ENCODE measurements at places on chromosomes 12 and 14.

DNA sequence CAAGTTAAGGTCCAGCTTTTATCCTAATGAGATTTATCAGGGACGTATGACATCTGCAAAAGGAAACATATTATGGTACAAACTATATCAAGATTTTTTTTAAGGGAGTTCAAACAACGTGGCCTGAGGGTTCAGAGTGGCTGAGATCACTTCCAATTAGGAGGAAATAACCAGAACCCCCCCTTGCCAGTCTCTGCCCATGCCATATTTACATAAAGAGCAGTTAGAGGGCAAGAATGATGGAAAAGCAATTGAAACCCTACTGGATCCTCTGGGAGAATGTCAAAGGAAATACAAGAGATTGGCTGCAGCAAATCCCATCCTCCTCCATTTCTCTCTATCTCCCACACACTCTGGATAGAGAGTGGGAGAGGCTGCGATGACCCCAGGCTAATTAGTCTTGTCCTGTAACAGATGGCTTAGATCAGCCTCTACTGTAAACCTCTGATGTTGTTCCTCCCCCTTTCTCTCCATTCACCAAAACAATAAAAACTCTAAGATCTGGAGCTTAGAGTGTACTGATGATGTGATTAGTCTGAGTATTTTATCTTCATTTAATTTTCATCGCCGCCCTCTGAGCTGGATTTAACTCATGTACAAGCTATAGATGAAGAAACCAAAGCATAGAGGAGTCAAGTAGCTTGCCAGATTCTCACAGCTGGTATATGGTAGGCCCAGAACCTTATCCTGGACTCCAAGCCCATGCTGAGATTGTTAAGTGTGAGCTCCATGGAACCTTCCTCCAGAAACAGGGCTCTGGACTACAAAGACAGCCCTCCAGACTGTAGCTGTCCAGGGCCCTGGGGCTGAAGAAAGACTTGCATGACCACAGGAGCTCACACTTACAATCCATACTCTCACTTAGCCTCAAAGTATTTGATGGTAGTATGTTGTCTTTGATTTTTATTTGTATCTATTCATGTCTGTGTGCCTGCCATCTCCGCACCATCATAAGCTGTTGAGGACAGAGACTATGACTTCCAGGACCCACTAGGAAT is 54.1 kb upstream of the GNG2 start:
- DNase-seq = no peak

DNA sequence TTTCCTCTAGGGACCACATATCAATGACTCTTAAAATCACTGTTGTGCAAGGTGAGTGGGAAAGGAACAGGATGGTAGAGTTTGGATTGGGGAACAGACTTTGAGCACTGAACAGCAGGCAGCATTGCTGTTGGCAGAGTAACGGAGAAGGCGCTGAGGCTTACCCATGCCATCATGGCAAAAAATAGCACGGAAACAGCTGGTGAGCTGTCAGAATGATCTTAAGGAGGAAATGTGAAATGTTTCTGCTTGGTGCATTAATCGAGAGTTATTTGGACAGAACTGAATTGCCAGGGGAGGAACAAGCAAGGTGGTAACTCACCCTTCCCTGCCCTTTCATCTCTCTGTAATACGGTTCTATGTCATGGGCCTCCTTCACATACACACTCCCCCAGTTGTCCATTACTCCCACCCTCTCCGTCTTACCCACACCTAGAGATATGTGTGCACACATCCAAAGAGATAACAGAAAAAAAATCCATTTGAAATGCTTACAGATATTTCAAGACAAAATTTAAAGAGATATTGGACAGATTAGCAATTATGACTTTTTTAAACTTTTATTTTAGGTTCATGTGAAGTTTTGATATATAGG is 572.5 kb downstream of the DIO2 start:
- no peak for DNase-seq

DNA sequence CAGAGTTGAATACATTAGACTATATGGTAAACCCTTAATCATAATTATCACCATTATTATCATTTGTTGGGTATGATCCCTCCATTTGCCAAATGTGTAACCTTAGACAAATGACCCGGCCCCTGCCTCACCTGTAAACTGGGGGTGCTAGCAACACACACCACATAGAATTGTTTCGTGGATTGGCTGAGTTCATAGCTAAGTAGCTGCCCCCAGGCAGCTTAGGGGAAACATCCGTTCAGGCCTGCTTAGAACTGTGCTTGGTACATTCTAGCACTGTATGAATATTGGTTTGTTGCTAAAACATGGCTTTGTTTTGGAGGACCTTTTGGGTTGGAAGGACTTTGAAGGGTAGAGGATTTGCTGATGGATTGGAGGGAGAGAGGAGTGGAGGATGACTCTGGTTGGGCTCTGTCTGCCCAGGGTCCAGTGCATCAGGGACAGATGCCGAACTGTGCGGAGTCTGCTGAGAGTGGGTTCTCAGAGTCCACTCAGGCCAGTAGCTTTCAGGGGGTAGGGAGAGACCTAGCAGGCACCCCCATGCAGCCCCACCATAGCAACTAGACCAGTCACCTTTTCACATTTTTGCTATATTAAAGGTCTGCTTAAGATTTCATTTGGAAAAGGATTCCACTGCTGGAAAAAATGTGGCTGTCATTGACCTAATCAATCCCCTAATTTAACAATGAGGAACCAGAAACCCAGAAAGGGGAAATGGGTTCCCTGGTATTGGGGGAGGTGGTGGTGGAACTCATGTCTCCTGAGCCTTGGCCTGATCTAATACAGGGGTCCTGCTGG is 2.2 kb downstream of the RIN3 start:
- DNase-seq = no peak

DNA sequence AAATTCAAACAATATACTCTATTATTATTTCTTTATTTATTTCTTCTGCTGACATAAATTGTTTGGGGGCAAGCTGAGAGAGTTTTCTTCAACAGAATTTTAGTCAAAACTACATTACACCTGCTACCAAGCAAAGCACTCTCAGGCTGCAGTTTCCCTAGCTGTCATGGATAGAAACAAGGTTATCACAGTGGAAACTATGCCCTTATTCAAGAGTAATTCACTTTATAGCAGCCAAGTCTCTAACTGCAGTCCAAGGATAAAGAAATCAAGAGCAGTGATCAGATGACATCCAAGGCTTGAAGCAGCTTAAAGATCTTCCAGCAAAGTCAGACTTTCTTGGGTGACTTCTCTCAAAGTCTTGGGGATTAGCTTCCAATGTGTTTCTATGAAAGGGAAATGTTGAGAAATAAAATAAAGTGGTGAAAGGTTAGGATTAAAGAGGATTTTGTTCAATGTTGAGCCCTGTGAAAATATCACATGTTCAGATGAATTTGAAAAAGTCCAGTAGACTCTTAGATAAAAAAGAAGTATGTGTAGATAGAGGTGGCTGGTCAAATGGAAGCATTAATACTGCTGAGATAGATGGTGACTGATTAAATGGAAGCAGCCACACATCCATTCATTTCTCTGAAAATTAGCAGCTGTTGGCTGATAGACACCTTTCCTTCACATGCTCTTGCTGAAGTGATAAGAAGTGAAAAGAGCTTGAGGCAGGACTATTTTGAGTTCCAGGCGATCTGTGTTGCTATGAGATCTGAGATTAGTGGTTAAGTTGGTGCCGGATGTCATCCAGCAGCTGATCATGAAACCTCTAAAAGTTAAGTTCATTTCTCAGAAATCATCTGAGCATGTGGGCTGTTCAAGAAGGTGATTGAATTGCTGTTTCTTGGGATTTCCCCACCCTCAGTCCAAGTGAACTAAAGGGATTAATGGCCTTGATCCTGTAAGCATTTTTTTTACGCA is 257.8 kb upstream of the BTG1 start:
- no peak for DNase-seq

DNA sequence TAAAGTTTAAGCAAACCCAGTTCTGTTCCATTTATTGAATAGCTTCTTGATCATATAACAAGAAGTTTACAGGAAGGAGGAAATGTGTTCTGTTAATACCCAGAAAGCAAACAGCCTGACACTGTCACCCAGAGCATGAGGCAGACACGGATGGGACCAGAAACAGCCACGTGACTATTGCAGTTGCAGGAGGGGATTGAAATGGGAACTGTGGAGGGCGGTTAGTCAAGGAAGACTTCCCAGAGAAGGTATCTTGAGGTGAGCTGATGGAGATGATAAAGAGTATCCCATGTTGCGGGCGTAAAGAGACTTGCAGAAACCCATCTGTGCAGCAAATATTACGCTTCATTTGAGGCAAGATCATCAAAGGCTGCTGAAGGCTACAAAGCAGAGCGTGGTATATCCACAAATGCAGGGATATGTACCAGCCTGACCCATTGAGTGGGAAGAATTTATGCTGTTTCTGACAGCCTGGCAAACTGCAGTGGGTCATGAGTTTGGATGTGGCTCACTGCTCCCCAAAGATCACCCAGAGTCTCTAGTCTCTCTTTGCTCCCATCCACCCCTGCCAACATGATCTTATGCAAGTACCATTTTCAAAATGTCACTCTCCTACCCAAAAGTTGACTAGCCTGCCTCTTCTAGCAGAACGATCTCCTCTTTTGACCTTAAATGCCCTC is 20.7 kb downstream of the KRT76 start:
- DNase-seq = no peak

- DNase-seq = no peak
Measured at GRCh38 chr14:35242599-35243311, 49.4 kb upstream of the PSMA6 start.

DNA sequence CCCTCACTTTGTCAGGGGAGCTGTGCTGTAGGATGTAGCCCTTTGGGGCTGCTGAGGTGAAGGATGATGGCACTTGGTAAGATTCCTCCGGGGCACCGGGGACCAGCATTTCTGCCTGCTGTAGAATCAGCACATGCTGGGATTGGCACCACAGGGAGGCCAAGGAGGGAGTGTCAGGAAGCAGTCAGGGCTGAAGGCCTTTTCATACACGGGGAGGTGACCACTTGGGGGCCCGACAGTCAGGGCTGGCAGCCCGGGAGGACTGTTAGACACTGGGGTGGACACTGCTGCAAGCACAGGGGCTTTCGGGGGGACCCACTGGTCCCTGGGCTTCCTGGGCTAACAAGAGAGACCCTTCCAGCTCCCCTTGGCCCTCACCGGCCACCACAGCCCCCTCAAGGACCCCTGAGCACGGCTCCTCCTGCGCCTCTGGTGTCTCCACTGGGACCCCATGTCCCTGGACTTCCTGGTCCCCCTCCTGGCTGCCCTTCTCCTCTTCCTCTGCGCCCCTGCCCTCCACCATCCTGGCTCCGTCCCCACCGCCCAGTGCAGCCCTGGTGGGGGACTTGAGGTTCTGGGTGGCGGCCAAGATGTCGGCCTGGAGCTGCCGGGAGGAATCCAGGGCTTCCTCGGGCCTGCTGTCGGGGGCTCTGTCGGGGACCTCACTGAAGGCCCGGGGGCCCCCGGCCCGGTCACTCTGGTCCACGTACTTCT is 6.5 kb downstream of the TMEM119 start:
- DNase-seq = no peak

DNA sequence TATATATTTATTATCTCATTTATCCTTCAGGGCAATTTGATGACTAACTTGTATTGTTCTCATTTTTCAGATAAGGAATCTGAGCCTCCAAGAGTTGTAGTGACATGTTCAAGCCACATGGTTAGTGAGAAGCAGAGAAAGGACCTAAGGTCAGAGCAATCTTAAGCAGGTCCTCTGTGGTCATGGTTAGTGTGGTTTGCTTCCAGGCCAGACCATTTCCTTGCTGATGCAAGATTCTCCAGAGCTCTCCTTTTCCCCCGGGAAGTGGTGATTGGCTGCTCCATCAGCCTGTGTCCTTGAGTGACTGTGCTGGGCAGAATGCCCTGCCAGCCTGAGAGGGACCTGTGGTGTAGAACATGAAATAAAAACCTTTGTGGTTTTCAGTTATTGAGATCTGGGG is 141.3 kb downstream of the KTN1 start:
- DNase-seq = no peak

- no peak for DNase-seq
Measured at GRCh38 chr12:26936559-26937442, 980 bp downstream of the INTS13 start.

DNA sequence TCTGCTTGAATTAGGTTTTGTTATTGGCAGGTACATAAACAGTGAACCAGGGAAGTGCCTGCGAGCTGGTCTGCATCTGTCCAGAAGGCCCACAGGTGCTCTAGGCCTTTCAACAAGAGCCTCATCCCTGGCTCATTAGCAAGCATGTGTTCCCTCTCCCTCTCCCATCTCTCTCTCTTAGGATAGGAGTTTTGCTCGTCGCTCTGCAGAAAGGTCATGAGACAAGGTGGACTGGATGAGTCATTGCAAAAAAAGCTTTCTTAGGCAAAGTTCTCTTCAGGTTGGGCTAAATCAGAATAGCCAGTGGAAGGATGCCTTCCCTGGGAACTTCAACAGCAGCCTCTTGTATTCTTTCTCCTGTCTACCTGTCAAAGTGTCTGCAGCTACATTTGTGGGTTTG is 14.6 kb upstream of the PRMT8 start:
- no peak for DNase-seq

DNA sequence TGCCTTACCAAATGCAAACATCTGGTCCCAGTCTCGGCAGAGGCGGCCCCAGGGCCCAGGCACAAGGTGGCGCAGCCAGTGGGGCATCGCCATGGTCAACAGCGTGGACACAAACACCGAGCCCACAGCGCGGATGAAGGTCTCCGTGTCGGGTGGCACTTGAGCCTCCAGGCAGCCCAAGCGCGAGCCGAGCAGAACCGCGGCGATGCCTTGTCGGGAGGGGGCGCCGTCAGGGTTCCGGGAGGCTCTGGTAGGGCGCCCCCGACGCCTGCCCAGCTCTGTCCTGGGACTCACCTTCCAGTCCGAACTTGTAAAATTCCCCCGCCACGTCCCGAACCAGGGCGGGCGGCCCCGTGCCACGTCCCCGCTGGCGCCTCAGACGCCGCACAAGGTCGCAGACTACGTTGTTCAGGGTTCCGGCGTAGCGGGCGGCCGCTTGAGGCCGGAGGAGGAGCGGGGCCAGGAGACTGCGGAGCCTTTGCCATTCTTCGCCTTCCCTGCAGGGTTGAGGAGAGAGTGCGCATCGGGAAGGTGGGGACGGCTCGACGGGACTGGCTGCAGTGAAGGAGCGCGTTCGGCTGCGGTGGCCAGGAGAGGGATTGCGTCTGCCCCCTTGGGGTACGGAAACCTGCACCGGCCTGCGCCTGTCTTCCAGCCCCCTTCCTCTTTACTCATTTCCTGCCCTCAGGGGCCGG is 1.7 kb downstream of the CYP27B1 start:
- DNase-seq = no peak

DNA sequence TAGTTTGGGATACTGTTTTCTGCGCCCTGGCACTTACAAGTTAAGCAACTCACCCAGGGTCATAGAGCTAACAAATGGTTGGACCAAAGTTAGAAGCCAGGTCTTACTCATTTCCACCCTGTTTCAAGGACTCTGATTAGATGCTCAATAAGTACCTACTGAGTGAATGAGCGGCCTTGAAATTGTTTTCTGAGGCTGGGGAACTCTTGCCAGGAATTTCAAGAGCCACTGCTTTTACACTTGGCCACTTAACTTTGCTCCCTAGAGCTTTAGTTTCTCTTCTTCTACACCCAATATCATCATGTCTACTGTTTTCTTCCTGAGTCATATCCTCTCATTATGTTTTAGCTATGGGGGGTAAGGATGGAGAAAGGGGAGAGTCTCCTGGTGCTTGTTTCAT is 431.6 kb downstream of the ZFP36L1 start:
- no peak for DNase-seq
